Activated CD4-positive, alpha-beta T cell treated with anti-CD3 and anti-CD28 coated beads for 1 hour (primary cell): ENCODE measurements at places on chromosomes 12 and 14.

DNA sequence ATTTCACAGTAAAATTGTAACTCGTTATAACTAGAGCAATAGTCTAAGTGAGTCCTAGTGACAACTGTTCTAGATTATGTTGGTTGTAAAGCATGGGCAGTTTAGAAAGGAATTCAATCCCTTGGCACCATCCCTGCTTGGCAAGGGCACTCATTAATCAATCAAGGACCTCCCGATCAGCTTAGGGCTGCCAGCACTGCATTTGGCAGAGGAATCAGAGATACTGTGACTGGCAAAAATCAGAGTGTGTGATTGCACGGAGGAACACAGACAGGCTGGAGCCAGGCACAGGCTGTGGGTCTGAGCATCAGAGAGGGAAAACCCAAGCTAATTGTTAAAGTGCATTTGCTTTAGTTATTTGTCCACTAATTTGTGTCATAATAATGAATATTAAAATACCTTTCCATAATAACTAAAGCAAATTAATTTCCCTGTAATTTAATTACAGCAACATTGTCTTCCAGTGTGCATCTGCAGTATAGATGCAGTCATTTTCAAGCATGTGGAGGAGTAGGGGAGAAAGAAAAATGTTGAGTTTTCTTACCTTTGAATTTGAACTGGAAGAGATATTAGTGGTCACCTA, 3.2 kb upstream of the EGLN3 start:
- DNase-seq, result no peak

GRCh38 chr12:13372386-13372785, 175.9 kb downstream of the EMP1 start:
- no peak for DNase-seq

DNA sequence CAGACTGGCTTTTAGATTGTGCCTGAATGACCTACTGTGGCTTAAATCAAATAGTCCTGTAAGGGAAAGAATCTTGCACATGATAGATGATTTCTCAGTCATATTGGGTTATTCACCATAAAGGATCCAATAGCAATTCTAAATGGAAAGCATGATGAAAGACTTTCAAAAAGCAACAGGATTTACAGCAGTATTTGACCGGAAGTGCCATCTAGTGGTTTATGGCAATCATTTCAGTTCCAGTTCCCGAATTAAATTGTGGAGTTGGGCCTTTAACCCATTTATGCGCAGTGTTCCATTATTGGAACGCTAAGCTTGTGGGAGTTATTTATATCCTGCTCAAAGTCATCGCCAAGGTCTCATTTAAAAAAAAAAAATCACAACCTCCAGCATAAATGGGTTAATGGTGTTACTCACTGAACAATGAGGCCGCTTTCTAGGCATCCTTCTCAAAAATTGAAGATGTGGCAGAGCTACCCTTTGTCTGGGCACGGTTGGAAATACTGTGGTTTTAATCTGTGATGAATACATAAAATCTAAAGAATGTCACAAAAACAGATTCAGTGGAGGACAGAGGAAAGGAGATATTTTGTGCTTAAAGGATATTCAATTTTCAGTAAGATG, 60.8 kb upstream of the REP15 start:
- no peak for DNase-seq

- no peak for DNase-seq
Measured at GRCh38 chr14:52987042-52987441, 36.2 kb upstream of the FERMT2 start.

- DNase-seq, result no peak
Measured at GRCh38 chr14:89973234-89973823, 17.6 kb downstream of the TDP1 start.

DNA sequence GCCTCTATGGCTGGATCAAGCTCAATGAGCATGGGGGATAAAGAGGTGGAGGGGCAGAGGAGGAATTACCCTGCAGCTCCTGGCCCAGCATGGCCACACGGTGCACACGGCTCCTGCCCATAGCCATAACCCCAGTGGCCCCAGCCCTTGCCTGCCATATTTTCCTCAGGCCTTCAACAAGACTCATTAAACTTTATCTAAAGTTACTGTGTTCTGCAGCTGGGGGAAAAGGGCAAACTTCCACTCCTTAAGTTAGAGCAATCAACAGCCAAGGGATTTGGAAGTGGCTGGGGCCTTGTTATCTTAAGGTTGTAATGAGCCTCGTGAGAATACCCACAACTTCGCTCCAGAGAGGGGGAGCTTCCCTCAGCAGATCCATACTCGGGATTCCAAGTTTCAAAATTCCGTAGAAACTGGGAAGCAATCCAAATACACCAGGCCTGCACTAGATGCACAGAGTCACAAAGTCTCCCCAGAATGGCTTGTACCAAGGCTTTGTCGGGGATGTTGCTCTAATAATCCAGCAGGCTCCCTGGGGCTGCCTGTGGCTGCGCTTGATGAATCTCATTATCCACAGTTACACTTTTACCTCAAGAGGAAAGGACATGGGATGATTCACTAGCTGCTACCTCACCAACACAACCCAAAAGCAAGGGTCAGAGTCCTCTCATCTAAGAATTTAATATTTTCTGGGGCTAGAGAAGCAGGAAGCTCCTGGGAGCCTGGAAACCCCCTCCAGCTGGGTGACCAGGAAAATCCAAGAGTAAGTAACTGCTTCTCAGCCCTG, 13.0 kb upstream of the OR6J1 start:
- DNase-seq, result no peak

GRCh38 chr12:85951823-85952222, 77.7 kb downstream of the NTS start:
- DNase-seq, result no peak

DNA sequence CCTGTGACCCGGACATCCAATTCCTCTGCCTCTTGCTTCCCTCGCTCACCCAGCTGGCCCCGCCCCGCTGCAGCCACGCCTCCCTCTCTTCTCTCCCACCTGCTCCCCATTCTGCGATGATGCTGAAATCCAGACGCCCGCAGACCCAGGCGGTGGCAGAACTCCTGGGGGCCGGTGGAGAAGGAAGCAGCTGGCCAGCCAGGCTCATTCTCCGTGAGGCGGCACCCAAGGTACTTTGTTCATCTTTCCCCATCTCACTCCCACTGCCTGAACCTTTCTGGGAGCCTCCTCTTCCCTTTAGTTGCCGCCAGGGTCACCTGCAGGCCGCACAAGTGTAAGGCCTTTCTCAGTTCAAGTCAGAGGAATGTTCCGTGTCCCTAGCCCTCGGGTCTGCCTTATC, 35.7 kb downstream of the FOXN4 start:
- no peak for DNase-seq

DNA sequence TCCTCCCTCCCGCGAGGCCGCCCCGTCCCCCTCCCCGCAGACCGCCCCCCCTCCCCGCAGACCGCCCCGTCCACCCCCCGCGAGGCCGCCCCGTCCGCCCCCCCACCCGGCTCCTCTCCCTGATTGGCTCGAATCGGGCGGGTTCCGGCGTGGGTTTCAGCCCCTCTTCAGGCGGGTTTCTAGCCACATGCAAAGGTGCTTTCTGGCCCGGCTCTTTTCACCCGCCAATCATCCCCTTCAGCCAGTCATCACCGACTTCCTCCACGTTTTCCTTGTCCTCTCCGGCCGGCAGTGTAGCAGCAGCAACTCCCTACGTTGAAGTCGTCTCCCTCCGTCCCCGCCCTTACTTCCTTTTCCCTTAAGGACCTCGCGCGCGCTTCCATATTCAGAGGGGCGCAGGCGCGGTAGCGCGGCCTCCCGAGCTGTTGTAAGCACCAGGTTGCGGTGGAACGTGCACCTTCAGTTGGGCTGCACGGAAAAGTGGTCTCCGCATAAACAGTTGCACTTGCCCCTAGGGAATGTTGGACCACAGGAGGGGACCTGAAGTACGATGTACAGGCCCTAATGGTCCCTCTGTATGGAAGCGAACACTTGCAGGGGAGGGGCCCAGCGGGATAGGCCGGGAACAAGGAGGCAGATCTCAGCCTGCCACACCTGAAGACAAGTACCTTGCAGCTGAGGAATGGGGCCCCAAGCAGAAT, 44.6 kb upstream of the ESR2 start:
- DNase-seq, result peak; percentile 69

- DNase-seq, result no peak
Measured at GRCh38 chr14:93333631-93334103, 831 bp upstream of the BTBD7 start.

- no peak for DNase-seq
Measured at GRCh38 chr12:124663771-124664366, 96.5 kb upstream of the NCOR2 start.

DNA sequence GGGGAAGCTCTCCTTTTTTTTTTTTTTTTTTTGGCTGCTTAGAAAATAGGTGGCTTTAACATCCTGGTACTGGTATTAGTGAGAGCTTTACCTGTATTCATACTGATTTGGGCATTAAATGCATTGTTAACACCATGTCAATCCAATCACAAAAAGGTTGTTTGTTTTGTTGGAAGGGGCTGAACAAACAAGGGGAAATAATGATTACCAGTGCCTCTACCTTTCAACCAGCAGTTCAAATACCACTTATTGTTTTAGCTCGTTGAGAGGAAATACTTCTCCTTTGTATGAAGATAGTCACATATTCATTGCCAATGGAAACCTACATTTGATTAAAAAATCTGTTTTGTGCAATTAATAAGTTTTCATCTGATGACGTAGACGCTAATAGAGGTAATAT, 72.9 kb downstream of the MIPOL1 start:
- DNase-seq, result no peak

DNA sequence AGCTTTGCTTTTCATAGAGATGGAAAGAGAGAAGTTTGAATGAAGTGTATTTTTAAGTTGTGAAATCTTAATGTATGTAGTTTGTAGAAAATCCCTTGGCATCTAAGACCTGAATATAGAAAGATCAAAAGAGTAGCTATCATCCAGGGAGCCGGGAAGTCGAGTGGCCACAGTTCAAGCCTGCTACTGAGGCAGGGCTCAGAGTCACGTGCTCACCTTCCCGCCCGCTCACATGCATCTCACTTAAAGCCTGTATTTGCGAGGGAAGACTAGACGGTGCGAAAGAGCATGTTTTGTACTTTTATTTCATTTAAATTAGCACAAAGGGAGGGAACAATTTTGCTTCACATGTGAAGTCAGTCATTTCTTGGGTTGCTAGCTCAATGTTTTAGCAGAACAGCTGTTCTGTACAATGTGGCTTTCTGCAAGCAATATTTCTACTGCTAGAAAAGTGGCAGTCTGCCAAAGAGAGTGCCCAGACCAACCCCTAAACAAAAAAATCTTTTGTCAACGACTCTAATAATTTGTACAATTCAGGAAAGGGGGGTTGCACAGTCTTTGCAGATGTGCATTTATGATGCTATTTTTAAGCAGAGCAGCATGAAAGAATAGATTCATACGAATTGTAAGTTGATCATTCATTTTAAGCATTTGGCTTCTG, 290.7 kb downstream of the NPAS3 start:
- no peak for DNase-seq

DNA sequence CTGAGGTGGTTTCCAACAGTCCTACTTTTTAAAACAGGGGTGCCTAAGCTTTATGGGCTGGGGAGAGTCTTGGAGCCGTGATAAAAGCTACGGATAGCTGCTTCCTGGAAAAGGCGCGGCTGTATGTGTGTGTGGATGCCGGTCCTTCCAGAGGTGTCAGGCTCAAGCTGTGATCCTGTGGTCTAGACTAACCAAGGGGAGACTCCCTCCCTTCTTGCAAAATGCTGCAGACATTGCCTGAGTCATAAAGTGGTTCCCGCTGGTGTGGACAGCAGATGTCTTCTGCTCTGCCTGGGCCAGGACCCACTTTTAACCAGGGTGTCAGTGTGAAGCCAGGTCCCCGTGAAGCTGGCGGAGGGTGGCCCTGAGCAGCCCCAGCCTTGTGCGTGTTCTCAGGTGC, 37.8 kb downstream of the CCDC92 start:
- DNase-seq, result no peak

GRCh38 chr14:53621921-53622320, 334.7 kb downstream of the BMP4 start:
- no peak for DNase-seq

GRCh38 chr14:58587271-58587670, 50.5 kb upstream of the DACT1 start:
- DNase-seq, result no peak

- DNase-seq, result peak; percentile 81
Measured at GRCh38 chr12:91877022-91877421, 268.6 kb downstream of the BTG1 start.

DNA sequence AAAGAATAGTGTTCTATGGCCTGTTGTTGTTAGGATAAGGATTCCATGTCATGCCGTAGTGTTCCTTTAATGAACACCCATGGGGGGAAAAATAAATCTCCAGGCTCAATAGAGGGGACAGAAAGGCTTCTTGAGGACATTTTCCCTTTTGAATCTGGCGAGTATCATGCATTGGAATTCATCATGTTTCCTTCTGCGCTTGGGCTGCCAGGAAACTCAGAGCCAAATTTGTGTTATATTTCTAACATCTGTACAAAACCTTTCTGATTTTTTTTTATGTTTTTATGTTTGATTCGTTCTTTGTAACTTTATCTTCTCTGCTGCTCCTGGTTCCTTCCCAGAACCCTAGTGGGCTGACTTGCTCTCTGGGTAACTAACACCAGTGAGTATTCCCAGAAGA, 1163.3 kb downstream of the VRK1 start:
- no peak for DNase-seq

GRCh38 chr12:123713823-123714585, 1.9 kb downstream of the ATP6V0A2 start:
- DNase-seq, result no peak

GRCh38 chr14:104040539-104040938, 45.0 kb upstream of the ASPG start:
- DNase-seq, result no peak

- DNase-seq, result no peak
Measured at GRCh38 chr12:107731366-107731765, 29.6 kb downstream of the PRDM4 start.

DNA sequence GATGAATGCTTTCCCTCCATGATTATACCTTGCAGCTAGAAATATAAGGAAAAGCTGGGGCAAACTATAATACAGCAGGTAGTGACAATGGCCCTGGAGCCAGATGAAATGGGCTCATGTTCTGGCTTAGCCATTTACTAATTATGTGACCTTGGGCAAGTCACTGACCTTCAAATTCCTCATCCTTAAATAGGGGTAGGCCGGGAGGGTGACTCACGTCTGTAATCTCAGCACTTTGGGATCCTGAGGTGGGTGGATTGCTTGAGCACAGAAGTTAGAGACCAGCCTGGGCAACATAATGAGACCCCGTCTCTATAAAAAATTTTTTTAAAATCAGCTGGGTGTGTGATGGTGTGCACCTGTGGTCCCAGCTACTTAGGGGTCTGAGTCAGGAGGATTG, 155.4 kb downstream of the C12orf75 start:
- DNase-seq, result no peak

DNA sequence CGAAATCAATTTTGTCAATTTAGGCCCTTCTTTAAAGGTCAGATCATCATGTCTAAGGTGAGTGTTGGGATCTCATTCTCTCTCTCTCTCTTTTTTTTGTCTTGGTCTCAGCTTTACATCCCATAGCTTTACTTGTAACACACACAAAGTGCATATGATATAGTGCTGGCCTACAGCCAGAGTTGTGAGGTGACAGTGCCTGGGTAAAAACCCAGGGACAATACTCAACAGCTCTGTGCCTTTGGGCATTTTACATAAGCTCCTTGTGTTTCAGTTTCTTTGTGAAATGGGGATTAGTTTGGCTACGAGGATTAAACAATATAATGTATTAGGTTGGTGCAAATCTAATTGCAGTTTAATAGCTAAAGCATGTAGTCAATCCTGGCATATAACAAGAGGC, 40.2 kb downstream of the GRIP1 start:
- DNase-seq, result no peak
